GM12878 (cell line): ENCODE measurements at places on chromosomes 7 and 10. TPM values are rescaled to one million over a fixed set of nuclear protein-coding genes. Genes with fewer than 3 reads are reported as not detected.

MEOX2 gene
- total RNA-seq = not detected in 2 replicates

NPY gene
- total RNA-seq = not detected in 2 replicates

CYP3A5 gene
- total RNA-seq = 0.27 TPM in 1 of 2 replicates, not detected in the other

SEC61A2 gene
- 8.3 and 9.5 TPM in 2 replicates for total RNA-seq

TUBB8 gene
- total RNA-seq = not detected in 2 replicates

ZDHHC16 gene
- 27.7 and 30.5 TPM in 2 replicates for total RNA-seq

IRF5 gene
- 74.6 and 74.9 TPM in 2 replicates for total RNA-seq

HSPA14 gene
- 24.5 and 26.6 TPM in 2 replicates for total RNA-seq

UPK3BL2 gene
- total RNA-seq = 11.8 and 16.2 TPM in 2 replicates

CYP26C1 gene
- 0.08 TPM in 1 of 2 replicates, not detected in the other for total RNA-seq

FGFBP3 gene
- total RNA-seq = 0.35 and 0.41 TPM in 2 replicates

TNS3 gene
- 1.8 and 2.7 TPM in 2 replicates for total RNA-seq

PRDX3 gene
- 195 TPM in 2 replicates for total RNA-seq

A1CF gene
- 0.08 and 0.10 TPM in 2 replicates for total RNA-seq

LFNG gene
- 0.62 and 0.80 TPM in 2 replicates for total RNA-seq

ST7 gene
- total RNA-seq = 46.0 and 46.9 TPM in 2 replicates

RBM33 gene
- 62.0 and 67.2 TPM in 2 replicates for total RNA-seq

CHST12 gene
- 6.9 and 8.4 TPM in 2 replicates for total RNA-seq

INMT gene
- total RNA-seq = 0.10 TPM in 1 of 2 replicates, not detected in the other

FIS1 gene
- total RNA-seq = 104 and 110 TPM in 2 replicates

LAMB4 gene
- not detected in 2 replicates for total RNA-seq

SLC37A3 gene
- total RNA-seq = 12.3 and 13.6 TPM in 2 replicates

THSD7A gene
- total RNA-seq = 0.03 TPM in 1 of 2 replicates, not detected in the other

IDI2 gene
- not detected in 2 replicates for total RNA-seq

HELLS gene
- 135 and 159 TPM in 2 replicates for total RNA-seq

KLLN gene
- total RNA-seq = 1.9 and 2.0 TPM in 2 replicates

GIMAP6 gene
- total RNA-seq = 36.2 and 40.9 TPM in 2 replicates

RRP12 gene
- 47.7 and 48.3 TPM in 2 replicates for total RNA-seq

ETV1 gene
- total RNA-seq = 0.13 and 0.28 TPM in 2 replicates

MMP21 gene
- not detected in 2 replicates for total RNA-seq

CFTR gene
- total RNA-seq = 0.21 and 0.37 TPM in 2 replicates

RAB19 gene
- 0.35 TPM in 1 of 2 replicates, not detected in the other for total RNA-seq

CYP2C8 gene
- total RNA-seq = 0.58 and 0.82 TPM in 2 replicates

PALD1 gene
- total RNA-seq = 20.7 and 20.9 TPM in 2 replicates

ZNF3 gene
- total RNA-seq = 28.5 and 30.7 TPM in 2 replicates

ENTPD1 gene
- total RNA-seq = 191 and 192 TPM in 2 replicates
